ENCODE measurements at places on chromosomes 7 and 10.

GRCh38 chr7:129514683-129515082, 12.4 kb downstream of the SMKR1 start:
- DNase-seq: no peak

- peak; percentile 80 for DNase-seq
Observed at GRCh38 chr10:71075086-71075758, 137.1 kb upstream of the UNC5B start.

GRCh38 chr10:27678166-27678565, 67.5 kb downstream of the MKX start:
- no peak for DNase-seq

- DNase-seq: no peak
Observed at GRCh38 chr10:116985611-116986010, 19.4 kb downstream of the SHTN1 start.

DNA sequence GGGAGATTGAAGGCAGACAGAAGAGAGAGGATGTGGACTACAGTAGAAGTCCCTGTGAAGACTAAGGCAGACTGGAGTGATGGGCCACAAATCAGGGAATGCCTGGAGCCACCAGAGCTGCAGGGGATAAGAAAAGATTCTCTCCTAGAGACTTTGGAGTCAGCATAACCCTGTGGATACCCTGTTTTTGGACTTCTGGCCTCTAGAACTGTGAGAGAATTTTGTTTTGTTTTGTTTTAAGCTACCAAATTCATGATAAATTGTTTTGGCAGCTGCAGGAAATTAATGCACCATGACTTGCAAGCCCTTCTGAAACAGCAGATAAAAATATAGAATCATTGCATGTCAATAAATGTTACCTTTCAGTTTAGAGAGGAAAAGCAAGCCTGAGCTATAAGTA, 41.3 kb downstream of the INHBA start:
- DNase-seq: no peak
